ENCODE measurements at places on chromosomes 6 and 20.

GRCh38 chr20:51510169-51510568 is 32.4 kb downstream of the NFATC2 start:
- no peak for DNase-seq

GRCh38 chr6:24666097-24666640 is 530 bp downstream of the TDP2 start:
- DNase-seq = no peak

DNA sequence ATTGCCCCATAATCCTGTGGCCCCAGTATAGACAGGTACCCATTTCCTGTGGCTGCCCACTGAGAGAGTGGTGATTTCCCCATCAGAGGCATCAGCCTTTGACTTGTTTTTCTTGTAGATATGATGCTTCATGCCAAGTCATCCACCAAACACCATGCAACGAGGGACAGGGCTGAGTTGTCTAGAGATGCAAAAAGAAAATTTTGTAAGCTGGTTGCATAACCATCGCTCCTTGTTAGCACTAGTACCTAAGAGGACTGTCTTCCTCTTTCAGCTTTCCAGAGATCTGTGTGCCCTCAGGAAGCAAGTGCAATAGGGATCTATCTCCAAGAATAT is 166.8 kb downstream of the BCAS1 start:
- DNase-seq = no peak

DNA sequence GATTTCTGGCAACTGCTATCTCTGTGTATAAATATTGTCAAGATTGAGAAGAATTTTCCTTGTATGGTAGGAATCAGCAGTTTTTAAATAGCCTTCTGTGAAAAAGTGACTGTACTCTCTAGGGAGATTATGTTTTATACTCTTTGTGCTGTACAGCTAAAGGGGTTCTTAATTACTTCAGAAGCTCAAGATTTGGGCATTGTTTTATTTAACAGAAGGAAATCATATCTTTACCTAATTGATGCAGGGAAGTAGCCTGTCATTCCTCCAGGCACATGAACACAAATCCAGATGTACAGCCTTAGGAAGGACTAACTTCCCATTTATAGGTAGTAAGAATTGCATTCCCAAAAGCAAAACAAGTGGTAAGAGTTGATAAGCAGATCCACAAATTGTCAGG is 1.3 kb downstream of the CALHM5 start:
- no peak for DNase-seq

DNA sequence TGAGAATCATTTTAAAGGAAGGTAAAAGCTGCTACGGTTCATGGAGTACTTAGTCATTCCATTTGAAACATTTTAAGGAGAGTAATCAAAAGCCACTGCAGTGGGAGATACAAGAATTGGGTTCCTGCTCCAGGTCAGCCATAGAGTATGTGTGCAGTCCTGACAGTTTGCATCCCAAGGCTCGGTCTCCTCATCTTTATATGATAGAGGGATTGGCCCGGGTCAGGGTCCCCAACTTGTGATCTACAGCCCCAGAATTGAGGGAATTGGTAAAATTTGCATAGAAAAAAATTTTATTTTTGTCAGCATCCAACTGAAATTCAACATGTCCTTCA is 147.4 kb upstream of the PRND start:
- DNase-seq = no peak

GRCh38 chr20:52895701-52896100 is 76.5 kb upstream of the TSHZ2 start:
- DNase-seq = no peak

- no peak for DNase-seq
These were observed 243.9 kb downstream of the DLL1 start for GRCh38 chr6:170046791-170047626.

DNA sequence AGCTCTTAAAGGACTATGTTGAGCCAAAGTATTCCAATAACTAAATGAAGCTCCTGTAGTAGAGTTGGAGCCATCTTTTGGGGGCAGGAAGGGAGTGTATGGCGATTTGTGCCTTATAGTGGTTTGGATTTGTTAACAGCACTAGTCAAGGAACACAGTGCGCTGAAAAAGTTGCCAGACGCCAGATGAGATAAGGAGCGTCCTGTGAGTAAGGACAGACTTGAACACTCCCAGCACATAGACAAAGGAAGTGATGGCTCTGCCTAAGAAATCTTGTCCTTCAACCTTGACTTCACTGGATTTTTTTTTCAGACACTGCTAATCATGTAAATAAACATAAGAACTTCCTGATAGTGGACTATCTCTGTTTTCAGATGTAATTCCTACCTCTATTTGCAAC is 136.9 kb downstream of the TRMT11 start:
- DNase-seq = no peak

DNA sequence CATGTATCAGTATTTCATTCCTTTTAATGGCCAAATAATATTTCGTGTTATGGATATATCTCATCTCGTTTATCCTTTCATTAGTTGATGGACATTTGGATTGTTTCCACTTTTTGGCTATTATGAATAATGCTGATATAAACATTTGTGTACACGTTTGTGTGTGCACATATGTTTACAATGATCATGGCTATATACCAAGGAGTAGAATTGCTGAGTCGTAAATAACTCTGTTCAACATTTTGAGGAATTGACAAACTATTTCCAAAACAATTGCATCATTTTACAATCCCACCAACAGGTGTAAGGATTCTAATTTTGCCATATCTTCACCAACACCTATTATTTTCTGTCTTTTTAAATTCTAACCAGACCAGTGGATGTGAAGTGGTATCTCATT is 26.3 kb upstream of the PNRC1 start:
- DNase-seq = no peak

GRCh38 chr6:4153514-4153985 is 18.2 kb upstream of the ECI2 start:
- DNase-seq = no peak

- no peak for DNase-seq
These were observed 19.3 kb downstream of the ANKRD6 start for GRCh38 chr6:89452281-89452680.

GRCh38 chr6:158468666-158469065 is 91.2 kb upstream of the TMEM181 start:
- no peak for DNase-seq

GRCh38 chr6:96537726-96538125 is 16.1 kb downstream of the UFL1 start:
- DNase-seq = no peak

DNA sequence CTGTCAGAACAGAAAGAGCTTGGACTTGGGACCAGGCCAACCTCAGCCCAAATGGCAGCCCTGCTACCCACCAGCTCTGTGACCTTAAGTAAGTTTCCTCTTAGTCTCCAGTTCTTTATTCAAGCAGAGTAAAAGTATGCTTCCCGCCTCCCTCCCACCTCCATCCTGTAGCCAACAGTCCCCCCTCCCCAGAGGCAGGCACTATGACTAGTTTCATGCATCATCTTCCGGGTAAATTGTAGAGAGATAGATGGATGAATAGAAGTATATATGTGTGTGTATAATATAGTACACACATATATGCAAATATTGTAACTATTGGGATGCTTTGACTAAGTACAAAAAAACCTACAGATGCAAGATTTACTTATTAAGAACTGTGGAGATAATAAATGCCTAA is 39.5 kb upstream of the B4GALT5 start:
- DNase-seq = no peak

GRCh38 chr6:106141441-106142237 is 55.5 kb downstream of the PRDM1 start:
- no peak for DNase-seq

- no peak for DNase-seq
These were observed 105.9 kb upstream of the MAP7 start for GRCh38 chr6:136656121-136656520.

DNA sequence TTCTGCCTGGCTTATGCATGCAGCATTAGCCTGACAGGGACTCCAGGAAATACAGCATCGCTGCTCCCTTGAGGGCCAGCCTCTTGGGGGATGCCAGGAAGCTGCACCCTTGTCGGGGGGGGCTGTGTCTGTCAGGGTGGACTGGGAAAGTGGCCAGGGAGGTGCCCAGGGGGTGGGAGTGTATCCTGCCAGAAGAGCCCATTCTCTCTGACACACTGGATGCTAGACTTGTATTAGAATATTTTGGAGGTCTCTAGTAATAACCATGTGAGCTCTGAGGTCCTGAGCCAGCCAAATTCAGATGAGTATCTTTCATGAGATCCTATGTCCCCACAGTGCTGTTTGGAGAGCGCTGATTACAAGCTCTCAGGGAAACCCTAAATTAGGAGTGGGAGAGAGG is 89.1 kb downstream of the MYLK4 start:
- no peak for DNase-seq

DNA sequence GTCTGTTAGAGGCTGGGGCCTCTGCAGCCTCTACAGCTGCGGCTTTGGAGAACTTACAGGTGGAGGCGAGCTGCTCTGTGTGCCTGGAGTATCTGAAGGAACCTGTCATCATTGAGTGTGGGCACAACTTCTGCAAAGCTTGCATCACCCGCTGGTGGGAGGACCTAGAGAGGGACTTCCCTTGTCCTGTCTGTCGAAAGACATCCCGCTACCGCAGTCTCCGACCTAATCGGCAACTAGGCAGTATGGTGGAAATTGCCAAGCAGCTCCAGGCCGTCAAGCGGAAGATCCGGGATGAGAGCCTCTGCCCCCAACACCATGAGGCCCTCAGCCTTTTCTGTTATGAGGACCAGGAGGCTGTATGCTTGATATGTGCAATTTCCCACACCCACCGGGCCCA is 2.6 kb downstream of the TRIM39 start:
- DNase-seq = no peak

GRCh38 chr20:1811621-1812498 is 83.3 kb upstream of the SIRPA start:
- peak; percentile 67 for DNase-seq

GRCh38 chr6:147149092-147149491 is 55.1 kb upstream of the STXBP5 start:
- no peak for DNase-seq

DNA sequence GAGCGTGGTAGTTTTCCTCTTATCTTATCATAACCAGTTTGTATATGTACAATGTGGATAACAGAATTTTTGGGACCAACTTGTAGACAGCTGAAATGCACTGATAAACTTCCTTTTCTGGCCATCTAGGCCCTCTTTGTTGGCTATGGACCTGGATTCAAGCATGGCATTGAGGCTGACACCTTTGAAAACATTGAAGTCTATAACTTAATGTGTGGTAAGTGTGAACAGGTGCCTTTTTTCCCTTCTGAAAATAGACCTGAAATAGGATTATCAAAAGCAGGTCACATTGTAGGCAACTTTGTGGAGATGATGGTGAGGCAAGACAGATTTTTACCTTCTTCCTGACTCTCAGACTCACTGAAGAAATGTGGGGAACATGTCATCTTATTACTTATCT is 67.8 kb downstream of the ENPP1 start:
- DNase-seq = no peak

DNA sequence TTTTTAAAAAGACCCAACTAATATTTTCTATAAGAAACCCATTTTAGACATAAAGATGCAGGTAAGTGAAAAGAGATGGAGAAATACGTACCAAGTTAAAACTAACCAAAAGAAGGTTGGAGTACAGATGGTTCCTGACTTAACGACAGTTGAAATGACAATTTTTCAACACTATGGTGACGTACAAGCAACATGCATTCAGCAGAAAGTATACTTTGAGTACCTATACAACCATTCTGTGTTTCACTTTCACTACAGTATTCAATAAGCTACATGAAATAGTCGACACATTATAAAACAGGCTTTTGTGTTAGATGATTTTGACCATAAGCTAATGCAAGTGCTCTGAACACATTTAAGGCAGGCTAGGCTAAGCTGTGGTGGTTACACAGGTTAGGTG is 228.9 kb downstream of the RNGTT start:
- no peak for DNase-seq

- DNase-seq = no peak
These were observed 79.8 kb downstream of the SLC22A23 start for GRCh38 chr6:3376893-3377535.

DNA sequence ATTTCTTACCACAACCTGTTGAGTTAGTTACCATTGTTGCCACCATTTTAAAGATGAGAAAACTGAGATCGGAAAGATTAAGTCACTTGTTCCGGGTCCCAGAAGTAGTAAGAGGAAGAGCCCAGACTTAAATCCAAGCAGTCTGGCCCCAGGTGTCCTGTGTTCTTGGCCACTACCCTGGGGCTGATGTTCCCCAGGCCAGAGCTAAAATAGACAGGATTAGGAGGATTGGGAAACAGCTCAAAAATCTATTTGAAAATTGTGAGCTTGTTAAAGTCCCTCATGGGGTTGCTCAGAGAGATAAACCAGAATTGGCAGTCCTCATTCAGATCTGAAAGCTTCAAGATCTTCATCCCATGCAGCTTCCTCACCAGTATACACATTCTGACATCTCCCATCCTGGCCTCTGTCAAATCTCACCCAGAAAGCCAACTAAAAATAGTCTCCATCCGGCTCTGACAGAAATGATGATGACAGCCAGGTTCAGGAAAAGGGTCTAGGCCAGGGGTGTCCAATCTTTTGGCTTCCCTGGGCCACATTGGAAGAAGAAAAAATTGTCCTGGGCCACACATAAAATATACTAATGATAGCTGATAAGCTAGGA is 62.0 kb downstream of the GFOD1 start:
- DNase-seq = no peak

DNA sequence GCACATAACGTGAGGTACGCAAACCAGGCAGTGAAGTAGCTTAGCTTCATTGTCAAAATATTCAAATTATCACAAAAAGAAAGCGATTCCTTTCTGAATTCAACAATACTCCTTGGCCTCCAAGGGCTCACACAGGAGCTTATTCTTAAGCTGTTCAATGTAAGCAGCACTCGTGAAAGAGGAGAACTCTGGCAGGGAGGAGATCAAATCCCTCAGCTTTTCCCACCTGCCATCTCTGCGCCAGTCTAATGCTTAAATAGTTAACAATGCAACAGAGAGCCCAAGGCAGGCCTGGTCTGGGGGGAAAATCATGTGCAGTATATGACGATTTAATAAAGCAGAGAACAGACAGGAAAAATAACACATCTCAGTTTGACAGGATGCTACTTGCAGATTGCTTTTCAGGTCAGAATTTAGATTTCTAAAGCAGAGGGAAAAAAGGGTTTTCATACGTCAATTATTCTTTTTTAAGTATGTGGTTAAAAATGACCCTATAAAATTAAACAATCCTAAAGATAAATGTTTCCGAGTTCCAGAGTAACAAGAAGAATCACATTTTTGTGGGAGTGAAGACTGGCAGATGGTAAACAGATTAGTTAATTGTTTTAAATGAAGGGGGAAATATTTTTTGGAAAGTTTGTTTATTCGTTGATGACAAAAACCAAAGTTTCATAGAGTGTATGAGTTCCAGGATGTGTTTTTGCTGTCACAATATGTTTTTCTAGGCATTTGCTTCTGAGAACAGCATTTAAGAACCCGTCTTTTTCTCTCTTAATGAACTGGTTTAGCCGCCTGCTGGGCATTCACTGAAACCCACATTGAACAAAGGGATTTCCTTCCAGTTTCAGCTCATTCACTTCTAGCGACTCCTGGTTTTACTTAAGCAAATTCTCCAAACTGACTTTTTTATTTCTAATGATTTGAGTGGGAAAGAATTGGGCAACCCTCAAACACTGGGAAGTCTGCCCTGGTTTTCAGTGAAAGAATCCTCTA is 45.9 kb downstream of the PLAGL1 start:
- no peak for DNase-seq
